B cell (primary cell): ENCODE measurements at places on chromosomes 4 and X. TPM values are rescaled to one million over a fixed set of nuclear protein-coding genes. Genes with fewer than 3 reads are reported as not detected.

- DNase-seq, result no peak
Observed at GRCh38 chr4:7382634-7383014, 52.1 kb downstream of the PSAPL1 start.

DNA sequence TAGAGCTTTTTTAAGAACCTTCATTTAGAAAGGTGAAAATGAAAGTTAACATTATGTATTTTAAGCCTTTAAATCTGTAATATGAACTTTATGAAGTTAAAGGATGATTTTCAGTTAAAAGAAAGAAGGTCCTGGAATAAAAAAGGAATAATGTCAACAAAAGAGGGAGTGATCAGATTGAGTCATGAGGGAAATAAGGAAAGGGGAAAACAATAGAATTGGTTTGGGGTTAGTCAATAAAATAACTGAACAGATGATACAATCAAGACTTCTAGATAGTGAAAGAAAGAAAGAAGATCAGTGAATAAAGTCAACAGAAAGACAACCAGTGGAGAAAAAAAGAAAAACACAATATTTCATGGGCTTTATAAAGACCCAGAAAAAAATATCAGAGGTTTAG lies 291.6 kb upstream of the ARSJ start:
- no peak for DNase-seq

DNA sequence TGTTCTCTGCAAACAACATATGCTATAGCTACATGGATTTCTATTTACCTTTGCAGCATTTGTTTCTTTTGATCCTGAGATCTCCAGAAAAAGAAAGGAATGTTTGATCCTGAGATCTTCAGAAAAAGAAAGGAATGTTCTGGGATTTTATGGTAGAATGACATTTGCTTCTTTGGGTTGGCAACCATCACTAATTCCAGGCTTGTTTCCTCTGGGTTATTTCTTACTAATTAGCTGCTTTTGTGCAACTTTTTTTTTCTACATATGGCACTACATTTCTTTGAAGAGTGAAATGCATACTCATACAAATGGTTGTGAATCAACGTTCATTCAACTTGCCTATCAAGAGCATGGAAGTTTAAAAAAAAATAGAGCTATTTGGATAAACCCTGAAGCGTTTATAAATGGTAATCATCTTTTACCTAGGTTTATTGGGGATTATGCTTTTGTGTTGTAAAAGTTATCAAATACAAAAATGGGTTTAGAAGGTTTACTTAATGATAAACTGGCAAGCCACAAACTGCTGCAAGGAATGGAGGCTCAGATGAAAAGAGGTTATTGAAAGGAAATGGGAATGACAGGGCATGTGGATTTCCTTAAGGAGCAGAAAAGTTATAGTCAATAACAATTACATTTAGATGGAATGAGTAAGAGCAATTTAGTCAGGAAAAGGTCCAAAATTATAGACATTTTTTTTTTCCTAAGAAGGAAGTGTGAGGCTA lies 95.6 kb upstream of the PCDH18 start:
- DNase-seq, result no peak

DNA sequence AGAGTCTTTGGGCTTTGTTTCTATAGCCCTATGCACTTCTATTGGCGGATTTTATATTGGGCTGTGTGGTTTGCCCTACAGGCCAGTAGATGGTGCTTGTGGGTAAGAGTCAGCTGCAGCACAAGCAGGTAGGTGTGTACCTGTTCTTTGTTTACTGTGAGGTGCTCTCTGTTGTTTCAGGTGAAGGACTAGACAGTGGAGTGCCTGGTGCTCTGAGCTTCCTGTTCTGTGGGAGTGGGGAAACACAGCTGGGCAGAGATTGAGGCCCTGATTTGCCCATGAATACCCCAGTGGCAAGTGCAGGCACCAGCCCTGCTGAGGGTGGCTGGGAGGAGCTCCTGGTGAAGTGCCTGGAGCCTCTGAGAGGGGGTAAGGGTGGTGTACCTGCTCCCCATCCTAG lies 26.3 kb upstream of the UCP1 start:
- DNase-seq, result peak; percentile 53

SSX3 gene
- not detected in 2 replicates for total RNA-seq

DNA sequence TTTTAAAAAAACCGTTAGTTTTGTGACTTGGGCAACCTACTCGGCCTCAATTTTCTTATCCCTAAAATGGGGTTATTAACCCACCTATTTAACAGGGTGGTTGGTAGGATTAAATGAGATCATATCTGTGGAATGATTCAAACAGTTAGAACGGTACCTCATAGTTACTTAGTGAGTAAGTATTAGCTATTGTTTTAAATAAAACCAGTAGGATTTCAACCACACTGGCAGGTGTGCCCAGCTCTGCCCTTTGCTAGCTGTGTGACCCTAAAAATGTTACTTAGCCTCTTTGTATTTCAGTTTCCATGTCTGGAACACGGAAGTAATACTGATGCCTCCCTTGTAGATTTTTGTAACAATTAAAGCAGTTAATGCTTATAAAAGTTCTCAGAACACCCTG lies 225.8 kb upstream of the SPRY1 start:
- no peak for DNase-seq

DNA sequence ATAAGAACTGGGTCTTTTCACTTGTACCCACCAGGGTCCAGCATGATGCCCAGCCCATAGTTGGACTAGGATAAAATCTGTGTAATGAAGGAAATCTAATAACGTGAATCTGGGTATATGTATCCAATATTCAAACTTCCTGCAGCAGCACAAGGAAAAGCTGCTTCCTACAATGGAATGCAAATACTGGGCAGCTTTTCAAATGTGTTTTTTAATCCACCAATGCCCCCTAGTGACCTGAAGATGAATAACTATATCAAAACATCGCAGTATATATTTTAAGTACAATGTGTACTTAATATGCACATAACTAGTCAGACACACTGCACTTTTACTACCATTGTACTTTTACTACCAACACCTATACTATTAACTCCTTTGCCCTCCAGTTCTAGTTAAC lies 5.3 kb downstream of the APOO start:
- peak; percentile 64 for DNase-seq

QDPR gene
- total RNA-seq, result 8.1 TPM in 2 replicates

GRCh38 chrX:65601530-65602220 lies 65.8 kb upstream of the MSN start:
- DNase-seq, result peak; percentile 28

ALB gene
- not detected in 2 replicates for total RNA-seq

GRCh38 chr4:24248674-24249630 lies 335.4 kb downstream of the DHX15 start:
- no peak for DNase-seq

DNA sequence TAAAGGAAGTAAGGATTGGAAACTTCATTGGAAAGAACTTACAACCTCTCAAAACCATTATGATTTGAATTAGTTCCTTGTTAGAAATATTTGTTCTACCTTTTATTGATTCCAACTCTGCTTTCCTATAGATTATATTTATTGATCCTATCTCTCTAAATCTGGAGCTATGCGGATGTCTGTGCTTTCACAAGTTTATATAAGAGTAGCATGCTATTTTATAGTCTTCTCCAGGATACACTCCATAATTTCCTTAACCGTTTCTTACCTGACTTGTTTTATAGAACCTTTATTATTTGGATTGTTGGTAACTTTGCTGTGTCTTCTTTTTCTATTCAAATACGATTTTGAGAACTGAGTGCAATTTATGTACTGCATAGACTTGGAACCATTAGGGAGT lies 668.1 kb downstream of the RAPGEF2 start:
- DNase-seq, result no peak

GRCh38 chr4:7659429-7660175 lies 224.9 kb upstream of the PSAPL1 start:
- no peak for DNase-seq
